BJ (cell line): ENCODE measurements at places on chromosomes 5 and 9. TPM values are rescaled to one million over a fixed set of nuclear protein-coding genes. Genes with fewer than 3 reads are reported as not detected.

DNA sequence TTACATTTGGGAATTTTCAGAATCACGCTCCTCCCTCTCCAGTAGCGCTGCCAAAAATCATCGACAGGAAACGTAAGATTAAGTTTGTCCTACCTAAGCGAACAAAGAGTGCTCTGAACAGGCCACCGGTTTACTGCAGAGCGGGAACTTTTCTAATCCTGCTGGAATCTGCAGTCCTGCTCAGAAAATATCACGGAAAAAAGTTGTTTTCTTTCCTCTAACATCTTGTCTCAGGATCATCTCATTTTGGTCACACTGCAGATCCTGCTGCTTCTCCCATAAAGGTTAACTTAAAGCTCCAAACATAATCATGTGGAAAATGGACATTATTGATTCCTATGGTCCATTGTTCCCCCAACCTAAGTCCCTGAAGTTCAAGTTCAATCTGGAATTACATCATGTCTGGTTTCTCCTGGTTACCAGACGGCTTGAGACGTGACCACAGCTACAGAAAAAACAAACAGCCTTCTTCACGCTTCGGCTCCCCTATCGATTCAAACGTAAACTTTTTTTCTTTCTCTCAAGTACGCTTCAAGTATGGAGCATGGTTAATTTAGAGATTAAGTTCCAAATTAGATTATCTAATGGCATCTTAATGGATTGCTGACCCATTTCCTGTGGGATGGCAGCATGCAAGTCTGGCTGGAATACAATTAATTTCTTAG lies 217.6 kb downstream of the NFIB start:
- DNase-seq, result no peak

- DNase-seq, result no peak
Measured at GRCh38 chr5:107696080-107696479, 25.3 kb upstream of the EFNA5 start.

DNA sequence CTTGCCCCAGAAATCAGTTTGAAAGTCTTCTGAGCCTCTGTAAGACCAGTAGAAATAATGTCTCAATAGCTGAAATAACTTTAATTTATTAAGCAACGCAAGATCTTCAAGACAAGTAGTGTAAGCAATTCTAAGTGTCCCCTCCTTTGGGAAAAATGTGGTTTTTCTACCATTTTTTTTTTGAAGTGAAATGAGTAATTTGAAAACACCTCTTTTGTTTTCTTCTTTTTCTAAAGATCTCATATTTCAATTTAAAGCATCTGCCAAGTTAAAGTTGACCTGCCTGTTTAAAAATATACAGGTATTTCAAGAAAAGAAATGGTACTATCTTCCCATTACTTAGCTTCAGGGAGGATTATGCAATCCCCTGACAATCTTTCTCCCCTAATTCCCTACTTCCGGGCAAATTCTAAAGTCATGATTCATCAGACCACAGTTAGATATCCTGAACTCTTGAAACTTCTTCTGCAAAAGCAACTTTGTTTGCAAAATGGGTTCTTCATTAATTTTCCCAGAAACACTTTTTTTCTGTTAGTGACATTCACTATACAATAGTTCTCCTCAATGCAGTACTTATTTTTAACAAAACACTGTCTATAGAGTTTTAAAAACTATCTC lies 7.8 kb upstream of the ANXA1 start:
- DNase-seq, result no peak

DNA sequence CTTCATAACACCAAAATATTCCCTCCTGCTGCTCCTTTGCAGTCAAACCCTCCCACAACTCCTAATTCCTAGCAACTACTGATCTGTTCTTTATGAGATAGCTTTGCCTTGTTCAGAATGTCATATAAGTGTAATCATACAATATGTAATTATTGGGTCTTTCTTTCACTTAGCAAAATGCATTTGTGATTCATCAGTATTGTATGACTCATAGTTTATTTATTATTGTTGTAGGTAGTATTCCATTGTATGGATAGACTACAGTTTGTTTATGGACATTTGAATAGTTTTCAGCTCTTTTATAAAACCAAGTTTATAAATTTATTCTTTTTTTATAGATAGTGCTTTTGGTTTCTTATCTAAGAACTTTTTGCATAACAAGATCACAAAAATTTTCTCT lies 468.2 kb upstream of the KIF2A start:
- DNase-seq, result no peak

DNA sequence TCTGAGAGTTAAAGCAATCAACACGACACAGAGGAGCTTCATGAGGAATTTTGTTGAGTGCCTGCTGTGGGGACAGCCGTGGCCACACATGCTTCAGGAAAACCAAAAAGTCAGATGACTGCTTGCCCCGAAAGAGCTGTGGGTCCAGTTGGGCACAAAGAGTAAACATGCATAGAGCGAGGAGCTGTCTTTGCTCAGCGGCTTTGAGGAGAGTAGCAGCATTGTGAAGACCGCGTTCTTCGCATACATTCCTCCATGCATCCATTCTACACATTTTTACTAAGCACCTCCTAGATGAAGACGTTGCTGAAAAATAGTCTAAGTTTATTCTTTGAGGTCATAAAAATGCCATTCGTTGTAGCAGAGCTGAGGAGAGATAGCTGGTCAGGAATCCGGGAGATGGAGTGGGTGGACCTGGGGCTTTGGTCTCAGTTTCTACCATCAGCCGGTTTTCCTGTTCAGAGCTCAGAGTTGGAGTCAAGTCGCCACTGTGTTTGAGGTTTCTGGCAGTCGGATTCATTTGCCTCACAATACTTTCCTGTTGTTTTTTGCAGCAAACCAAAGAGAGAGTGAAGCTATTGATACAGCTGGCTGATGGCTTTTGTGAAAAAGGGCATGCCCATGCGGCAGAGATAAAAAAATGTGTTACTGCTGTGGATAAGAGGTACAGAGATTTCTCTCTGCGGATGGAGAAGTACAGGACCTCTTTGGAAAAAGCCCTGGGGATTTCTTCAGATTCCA lies 194.5 kb upstream of the OTULINL start:
- DNase-seq, result no peak

GRCh38 chr5:120655828-120656435 lies 191.8 kb downstream of the PRR16 start:
- no peak for DNase-seq

Gene ANGPTL2
- polyA plus RNA-seq, result 39.7 and 47.0 TPM in 2 replicates

Gene ITK
- polyA plus RNA-seq, result not detected in 2 replicates

DNA sequence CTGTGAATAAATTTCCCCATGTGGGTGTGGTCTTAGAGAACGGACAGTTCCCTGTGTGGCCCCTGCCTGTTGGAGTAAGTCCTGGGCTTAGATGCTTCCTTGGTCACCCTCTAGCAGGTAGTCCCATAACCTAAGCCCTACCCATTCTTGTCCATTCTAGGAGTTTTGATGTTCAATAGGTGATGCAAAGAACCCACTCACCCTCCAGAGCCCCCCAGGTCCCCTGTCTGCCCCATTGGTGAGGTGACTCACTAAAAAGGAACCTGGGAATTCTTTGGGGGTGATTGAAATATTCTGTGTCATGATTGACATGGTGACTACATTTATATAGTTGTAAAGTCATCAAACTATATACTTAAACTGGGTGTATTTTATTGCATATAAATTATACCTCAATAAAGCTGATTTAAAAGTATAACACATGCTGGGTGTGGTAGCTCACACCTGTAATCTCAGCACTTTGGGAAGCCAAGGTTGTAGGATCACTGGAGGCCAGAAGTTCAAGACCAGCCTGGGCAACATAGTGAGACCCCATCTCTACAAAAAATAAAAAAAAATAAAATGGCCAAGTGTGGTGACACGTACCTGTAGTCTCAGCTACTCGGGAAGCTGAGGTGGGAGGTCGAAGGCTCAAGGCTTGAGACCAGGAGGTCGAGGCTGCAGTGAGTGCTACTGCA lies 20.8 kb upstream of the GTF3C5 start:
- no peak for DNase-seq

DNA sequence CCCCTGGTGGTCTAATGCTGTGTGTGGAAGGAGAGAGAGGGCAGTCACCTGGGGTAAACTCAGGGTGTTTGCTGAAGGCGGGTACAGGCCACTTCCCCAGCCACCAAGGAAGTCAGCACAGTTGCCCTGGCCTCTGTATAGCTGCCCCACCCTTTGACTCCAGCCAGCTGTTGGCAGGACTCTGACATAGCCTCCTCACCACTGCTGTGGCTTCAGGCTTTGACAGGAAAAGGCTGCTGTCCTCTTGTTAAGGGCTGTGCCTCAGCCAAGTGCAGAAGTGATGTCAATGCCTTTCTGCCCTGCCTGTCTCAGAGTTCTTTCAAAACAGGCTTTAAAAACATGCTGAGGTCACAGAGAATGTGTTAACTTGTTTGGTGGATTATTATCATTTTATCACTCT lies 487.2 kb upstream of the KLF4 start:
- DNase-seq, result no peak

GRCh38 chr5:150043657-150044328 lies 42.6 kb downstream of the CSF1R start:
- DNase-seq, result no peak

- DNase-seq, result no peak
Measured at GRCh38 chr9:129624947-129625346, 1.0 kb upstream of the NTMT1 start.

Gene NUTM2F
- not detected in 2 replicates for polyA plus RNA-seq

Gene TRAPPC13
- polyA plus RNA-seq, result 9.8 and 17.7 TPM in 2 replicates

- DNase-seq, result no peak
Measured at GRCh38 chr5:79069488-79070349, at the start of the genes BHMT2 and DMGDH. BHMT2 (plus strand) TSS chr5:79069767; CDS start chr5:79069783, 16 bp downstream. DMGDH (minus strand) TSS chr5:79069674; CDS start chr5:79069620, 54 bp downstream.

Gene HSPA4
- 16.8 and 37.5 TPM in 2 replicates for polyA plus RNA-seq

DNA sequence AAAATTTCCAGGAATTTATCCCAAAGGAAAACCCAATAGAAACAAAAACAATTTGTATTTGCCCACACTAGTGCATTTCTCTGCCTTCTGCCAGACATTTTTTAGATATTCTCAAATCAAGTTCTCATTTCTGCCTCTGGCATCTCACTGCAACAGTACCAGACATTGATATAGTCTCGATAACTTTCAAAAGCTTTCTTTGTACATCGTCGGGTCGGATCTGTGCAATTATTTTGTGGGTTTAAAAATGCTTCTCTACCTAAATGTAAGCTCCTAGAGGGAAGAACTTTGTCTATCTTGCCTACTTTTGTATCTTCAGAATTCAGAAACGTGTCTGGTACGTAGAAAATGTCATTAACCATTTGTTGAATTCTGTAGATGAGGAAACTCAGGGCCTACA lies 125.5 kb upstream of the LIFR start:
- DNase-seq, result no peak

GRCh38 chr5:54457094-54457862 lies 1.8 kb downstream of the HSPB3 start:
- DNase-seq, result peak; percentile 51

Gene CMYA5
- polyA plus RNA-seq, result 1.4 and 1.5 TPM in 2 replicates

DNA sequence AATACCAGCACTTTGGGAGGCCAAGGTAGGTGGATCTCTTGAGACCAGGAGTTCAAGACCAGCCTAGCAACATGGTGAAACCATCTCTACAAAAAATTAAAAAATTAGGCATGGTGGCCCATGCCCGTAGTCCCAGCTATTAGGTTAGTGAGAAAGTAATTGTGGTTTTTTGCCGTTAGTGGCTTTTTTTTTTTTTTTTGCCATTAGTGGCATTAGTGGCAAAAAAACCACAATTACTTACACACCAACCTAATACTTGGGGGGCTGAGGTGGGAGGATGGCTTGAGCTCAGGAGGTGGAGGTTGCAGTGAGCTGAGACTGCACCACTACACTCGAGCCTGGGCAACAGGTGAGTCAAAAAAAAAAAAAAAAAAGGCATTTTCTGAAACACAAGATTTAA lies 27.8 kb downstream of the MLANA start:
- DNase-seq, result no peak

Gene PITX1
- 9.1 and 14.3 TPM in 2 replicates for polyA plus RNA-seq

DNA sequence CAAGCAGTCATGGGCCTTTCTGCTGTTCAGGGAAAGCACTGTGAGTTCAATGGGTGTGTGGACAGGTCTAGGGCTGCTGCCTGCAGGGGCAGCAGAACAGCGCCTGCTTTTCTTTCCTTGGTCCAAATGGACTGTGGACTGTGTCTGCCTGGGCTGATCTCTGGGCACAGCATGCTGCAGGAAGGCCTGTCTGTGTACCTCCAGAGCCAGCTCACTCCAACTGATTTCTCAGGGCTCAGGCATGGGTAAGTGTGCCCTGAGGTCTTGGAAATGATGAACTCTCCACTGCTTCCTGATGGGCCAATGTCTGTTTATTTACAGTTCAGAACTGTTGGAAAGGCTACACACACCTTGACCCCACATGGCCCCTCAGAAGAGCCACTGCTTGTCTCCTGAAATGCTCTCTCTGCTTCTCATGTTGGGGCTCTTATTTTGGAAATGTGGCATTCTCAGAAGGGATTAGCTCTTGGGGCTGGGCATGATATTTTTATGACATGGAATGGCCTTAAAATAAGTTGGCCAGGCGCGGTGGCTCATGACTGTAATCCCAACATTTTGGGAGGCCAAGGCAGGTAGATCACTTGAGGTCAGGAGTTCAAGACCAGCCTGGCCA lies 27.0 kb downstream of the SLC22A4 start:
- no peak for DNase-seq

Gene SPEF2
- 4.0 and 5.8 TPM in 2 replicates for polyA plus RNA-seq

DNA sequence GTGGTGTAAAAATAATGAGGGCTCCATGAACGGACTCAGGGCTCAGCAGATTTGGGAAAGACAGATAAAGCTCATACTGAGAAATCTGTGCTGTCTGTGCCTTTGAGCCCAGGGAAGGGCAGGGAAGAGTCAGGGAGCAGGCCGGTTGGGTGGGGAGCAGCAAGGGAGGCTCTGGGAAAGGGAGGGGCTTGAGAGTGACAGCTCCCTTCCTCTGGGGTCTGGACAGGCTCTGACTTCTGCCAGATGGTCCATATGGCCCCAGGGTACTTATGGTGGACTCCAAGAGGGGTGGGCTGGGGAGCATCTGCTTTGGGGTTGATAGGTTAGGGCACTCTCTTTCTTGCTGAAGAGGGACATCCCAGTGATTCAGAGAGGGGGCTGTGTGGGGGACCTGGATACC lies 2.1 kb downstream of the NPR2 start:
- DNase-seq, result no peak

DNA sequence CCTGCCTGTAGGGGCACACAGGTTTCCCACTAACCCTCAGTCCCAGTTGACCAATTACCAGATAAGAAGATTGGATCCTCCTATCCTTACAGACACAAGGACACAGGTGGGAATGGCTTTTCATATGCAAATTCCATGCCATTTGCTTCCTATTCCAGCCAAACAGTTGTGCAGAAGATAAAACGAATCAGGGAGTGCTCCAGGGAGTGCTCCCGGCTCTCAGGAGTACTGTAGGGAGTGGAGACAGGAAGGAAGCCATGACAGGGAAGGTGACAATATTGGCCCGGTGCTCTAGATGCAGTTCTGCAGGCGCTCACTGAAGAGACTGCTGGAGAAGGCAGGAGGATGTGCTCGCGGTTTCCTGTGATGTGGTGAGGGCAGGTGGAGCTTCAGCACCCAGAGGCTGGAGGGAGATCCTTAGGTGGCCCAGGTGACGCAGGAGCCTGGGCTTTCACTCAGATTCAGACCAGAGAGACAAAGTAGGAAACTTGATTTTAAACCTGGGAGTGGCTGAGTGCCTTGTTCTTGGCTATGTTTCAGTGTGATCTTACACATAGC lies 260.0 kb downstream of the AUH start:
- DNase-seq, result no peak

Gene SPAG8
- 0.50 and 0.85 TPM in 2 replicates for polyA plus RNA-seq

GRCh38 chr5:104266161-104266560 lies 703.6 kb upstream of the NUDT12 start:
- DNase-seq, result peak; percentile 15

- DNase-seq, result no peak
Measured at GRCh38 chr5:1901983-1902382, 19.3 kb upstream of the IRX4 start.
